ENCODE measurements at places on chromosomes 7 and 10.
A peak's percentile ranks its signal among the peaks of the same experiment; 100 is the strongest.

DNA sequence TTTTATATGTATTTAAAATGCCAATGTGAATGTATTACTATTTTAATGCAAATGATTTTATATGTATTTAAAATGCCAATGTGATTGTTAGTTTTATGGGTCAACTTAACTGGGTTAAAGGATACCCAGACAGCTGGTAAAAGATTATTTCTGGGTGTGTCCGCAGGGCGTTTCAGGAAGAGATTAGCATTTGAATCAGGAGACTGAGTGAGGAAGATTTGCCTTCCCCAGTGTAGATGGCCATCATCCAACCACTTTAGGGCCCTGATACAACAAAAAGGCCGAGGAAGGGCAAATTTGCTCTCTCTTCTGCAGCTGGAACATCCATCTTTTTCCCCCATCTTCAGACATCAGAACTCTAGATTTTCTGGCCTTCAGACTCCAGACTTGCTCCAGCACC is 116.2 kb downstream of the BAMBI start:
- DNase-seq, result no peak

- DNase-seq, result no peak
Observed at GRCh38 chr7:157875230-157876179, 538.7 kb downstream of the DNAJB6 start.

DNA sequence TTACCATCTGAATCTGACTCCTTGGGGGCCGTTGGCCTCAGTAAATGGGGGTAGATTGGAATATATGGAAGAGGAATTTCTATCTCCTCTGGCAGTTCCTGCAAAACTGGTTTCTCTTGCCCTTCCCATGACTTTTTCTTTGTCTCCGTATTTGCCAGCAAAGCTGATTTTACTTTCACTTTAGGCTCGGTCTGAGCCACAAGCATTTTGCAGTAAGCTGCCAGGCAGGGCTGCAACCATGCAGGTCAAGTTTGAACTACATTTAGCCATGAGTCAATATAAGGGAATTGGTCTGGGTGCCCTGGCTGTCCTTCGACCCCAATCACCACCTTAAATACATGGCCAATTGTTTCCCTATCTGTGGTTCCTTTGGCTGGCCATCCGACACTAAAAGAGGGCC is 104.3 kb downstream of the TRIM24 start:
- DNase-seq, result no peak

DNA sequence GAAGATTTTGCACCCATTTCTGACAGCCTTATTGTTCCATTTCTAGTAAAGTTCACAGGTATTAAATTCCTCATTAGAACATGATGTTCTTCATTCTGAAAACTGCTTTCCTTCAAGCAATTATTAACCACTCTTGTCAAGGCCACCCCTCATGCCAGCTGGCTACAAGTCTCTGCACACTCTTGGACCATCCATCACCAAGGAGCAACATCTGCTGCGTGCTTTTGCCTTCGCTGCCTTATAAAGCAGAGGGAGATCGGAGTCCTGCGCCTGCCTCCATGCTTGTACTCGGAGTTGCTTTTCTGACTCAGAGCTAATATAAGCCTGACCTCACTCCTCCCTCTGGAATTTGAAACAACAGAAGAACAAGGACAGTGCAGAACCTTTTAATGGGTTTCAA is 529.9 kb upstream of the DPP6 start:
- no peak for DNase-seq

- DNase-seq, result no peak
Observed at GRCh38 chr7:95693551-95694333, 78.6 kb upstream of the DYNC1I1 start.

DNA sequence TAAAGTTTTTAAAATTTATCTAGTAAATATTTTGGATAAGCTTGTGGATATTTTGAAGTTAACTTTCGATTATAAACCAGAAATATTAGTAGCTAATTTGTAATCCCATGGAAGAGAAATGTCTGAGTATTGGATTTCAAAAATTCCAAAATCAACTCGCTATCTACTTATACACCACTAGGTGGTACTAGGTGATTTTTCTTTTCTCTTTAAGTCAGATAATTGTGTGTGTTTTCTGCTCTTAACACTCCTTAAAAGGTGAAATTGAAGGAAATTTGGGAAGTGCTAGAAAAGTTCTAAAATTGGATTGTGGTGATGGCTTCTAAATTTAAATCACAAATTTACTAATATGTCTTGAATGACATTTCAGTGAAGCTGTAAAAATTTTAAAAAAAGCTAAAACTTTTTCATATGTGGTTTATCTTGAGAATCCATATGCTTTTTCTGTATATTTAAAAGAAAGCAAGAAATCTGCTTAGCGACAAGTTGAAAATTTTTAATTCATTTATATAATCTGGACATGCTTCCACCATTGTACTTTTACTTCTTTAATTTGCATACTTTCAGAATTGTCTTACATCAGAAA is 90.2 kb downstream of the IPMK start:
- no peak for DNase-seq

- no peak for DNase-seq
Observed at GRCh38 chr7:33649476-33650441, 255.6 kb upstream of the BMPER start.

DNA sequence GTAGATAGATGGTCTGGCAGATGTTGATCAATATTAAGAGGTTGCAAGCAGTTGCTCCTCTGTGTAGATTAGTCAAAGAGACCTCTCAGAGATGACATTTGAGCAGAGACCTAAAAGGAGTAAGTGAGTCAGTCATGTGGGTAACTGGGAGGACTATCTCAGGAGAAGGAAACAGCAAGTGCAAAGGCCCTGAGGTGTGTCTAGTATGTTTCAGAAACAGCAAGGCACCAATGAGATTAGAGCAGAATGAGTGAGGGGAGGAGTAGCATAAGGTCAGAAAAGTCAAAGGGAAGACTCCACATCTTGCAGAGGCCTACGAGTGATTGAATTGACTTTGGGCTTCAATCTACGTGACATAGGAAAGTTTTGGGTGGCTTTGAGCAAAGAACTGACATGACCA is 89.8 kb upstream of the COL1A2 start:
- no peak for DNase-seq

DNA sequence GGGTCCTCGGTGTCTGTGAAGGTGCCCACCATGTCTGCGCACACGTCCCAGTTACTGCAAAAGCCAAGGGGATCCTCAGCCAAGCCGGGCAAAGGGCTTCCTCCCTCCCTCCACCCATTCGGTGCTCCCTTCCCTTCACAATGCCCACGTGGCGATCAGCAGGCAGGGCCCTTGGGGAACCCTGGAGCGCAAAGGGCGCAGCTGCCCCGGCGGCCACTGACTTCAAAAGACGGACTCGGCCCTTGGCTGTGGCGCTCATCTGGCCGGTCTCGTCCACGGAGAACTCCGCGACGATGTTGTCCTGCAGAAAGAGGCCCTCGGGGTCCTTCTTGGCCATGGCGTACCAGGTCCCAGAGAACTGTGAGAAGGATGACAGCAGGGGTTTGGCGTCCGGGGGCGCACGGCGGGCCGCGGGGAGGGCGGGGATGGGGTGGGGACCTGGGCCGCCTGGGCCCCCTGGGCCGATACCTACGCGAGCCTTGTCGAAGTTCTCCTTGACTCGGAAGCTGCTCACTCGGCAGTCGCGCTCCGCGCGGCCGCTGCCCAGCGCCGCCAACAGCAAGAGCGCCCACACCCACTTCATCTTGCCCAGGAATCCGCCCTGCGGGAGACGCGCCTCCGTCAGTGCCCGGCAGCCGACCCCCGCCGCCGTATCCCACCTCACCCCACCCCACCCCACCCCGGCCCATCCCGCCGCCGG is 439 bp downstream of the RBP4 start:
- DNase-seq, result peak; percentile 18
